Stromal cell of bone marrow (primary cell): ENCODE measurements at places on chromosomes 13 and 19.

GRCh38 chr13:113635048-113635420 is 23.0 kb downstream of the ATP4B start:
- no peak for DNase-seq

- DNase-seq = no peak
These were observed 1812.2 kb downstream of the PCDH9 start for GRCh38 chr13:65417953-65418352.

DNA sequence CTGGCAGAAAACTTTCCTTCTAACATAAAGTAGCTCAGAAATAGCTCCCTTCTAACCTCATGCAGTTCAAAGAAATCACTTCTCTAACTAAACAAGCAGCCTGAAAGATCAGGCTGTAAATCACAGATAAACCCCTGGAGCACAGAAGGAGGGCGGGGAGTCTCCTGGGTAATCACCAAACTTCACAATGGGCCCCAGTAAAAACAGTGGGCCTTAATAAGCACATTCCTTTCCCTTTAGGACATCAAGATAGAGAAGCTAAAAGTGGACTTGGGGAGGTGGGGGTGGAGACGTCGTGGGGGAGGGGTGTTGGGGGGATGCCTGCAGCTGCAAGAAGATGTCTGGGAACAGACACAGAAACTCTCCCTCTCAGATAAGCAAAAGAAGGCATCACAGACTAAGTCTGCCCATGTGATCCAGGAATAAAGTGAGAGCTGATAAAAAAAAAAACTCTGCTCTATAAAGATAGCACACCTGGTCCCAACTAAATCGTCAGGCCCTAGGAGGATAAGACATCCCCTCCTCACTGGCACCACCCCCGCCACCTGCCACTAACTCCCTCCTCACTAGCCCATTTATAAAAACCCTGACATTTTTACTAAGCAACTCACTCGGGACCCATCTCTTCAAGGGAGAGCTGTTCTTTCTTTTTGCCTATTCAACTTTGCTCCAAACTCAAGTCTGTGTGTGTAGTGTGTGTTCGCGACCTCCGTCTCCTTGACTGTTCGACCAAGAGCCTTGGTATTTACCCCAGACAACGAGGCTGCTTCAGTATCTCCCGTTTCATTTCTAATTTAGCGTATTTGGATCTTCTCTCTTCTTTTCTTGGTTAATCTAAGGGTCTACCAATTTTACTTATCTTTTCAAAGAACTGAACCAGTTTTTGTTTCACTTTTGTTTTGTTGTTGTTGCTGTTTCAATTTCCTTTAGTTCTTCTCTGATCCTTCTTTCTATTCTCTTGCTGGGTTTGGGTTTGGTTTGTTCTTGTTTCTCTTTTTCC is 31.7 kb downstream of the DNAJC15 start:
- no peak for DNase-seq

- DNase-seq = peak; percentile 78
These were observed 55.7 kb downstream of the MRPL57 start for GRCh38 chr13:21232196-21232595.

GRCh38 chr13:102443249-102443648 is 41.4 kb upstream of the FGF14 start:
- DNase-seq = no peak

GRCh38 chr19:47107202-47107952 is 6.2 kb downstream of the ZC3H4 start:
- no peak for DNase-seq

- no peak for DNase-seq
These were observed 46.2 kb upstream of the UQCRFS1 start for GRCh38 chr19:29259153-29259552.

- DNase-seq = no peak
These were observed 124.0 kb upstream of the RNF113B start for GRCh38 chr13:98300956-98301641.

DNA sequence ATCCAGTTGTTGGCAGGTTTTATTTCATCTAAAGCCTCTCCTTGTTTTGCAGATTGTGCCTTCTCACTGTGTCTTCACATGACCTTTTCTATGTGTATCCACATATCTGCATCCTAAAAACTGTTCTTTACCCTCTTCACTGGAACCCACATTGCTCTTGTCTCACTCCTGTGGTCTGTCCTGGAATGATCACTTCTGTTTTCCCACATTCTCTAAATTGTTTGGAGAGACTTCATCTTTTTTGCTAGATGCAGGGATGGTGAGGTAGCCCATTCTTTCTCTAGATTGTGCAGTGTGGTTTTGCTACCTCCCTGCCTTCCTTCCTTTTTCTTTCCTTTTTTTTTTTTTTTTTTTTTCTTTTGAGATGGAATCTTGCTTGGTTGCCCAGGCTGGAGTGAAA is 608.6 kb upstream of the MIR17HG start:
- DNase-seq = no peak

- DNase-seq = no peak
These were observed at the start of gene POU2F2 for GRCh38 chr19:42132030-42132628. POU2F2 (minus strand) TSS chr19:42132446; CDS start chr19:42132411, 35 bp downstream.

DNA sequence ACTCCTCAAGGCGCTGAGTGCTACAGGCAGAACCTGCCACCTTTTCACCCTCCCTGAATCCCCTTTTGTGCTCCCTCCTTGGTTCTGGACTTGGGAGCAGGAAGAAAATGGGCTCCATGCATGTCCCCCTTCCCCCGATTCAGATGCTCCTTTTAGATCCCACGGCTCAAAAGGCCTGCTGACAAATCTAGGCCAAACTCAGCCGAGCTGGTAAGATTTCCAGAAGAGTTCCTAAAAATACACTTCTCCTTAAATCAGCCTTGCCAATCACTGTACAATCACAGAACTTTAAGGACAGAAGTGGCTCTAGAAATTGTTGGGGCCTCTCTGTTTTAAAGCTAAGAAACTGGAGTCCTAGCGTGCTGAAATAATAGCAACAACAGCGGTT is 37.3 kb downstream of the MBNL2 start:
- DNase-seq = no peak

GRCh38 chr13:102000764-102001163 is 401.1 kb downstream of the FGF14 start:
- DNase-seq = no peak

- DNase-seq = no peak
These were observed 595 bp downstream of the ZNF440 start for GRCh38 chr19:11814700-11815035.

DNA sequence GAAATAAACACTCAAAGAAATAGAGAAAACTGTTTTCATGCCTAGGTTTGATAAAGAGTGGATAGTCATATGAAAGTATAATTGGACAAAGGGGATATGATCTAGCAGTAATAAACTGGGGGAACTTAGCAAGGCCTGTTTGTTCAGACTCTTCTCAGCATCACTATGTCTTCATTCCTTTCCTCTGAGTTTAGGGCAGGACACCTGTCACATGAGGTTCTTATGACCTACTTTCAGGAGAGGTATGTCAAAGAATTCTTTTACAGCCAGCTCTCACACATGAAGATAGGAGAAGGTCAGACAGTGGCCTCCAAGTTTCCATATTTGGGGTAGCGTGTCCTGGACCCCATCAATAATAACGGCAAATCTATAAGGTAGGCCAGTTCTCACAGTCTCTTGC is 11.4 kb upstream of the RFXAP start:
- DNase-seq = no peak

- DNase-seq = no peak
These were observed 38.0 kb downstream of the FAM124A start for GRCh38 chr13:51260154-51260553.

GRCh38 chr19:50465986-50466705 is 10.2 kb upstream of the EMC10 start:
- DNase-seq = no peak

- no peak for DNase-seq
These were observed 622 bp upstream of the RBM42 start for GRCh38 chr19:35628264-35628564.

GRCh38 chr13:79532576-79532975 is 51.6 kb downstream of the NDFIP2 start:
- no peak for DNase-seq

DNA sequence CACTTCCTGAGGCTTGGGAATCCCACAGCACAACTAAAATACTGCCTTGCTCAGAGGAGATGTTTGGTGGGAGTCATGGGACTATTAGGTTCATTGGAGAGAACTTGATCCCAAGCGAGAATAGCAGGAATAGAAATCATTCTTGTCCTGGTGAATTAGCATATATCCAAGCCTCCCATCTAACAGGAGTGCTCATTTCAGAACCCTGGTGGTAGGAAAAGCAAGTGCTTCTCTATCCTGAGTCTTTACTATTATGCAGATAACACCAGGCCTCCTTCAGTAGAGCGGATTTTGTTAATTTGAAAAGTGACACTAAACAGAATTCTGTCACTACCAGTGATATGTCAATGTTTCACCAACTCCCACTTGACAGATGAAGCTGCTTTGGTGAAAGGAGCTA is 199.5 kb downstream of the ATP8A2 start:
- DNase-seq = no peak

DNA sequence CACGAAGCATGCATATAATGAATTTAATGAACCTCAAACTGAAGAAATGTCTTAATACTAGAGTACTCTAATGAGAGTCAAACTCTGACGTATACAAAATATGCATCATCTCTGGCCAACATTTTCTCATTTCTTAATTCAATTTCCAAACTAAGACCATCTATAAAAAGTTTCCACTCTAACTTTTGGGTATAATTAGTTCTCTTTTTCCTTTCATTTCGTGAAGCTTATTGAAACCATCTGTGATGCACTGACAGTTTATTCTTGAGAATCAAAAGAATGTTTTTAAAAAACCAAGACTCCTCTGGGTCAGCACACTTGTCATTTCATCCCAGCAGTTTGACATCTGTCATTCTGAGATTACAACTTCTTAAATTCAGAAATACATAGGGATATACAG is 90.0 kb downstream of the CAB39L start:
- DNase-seq = no peak

- no peak for DNase-seq
These were observed 27.1 kb downstream of the N4BP2L2 start for GRCh38 chr13:32511482-32511881.

DNA sequence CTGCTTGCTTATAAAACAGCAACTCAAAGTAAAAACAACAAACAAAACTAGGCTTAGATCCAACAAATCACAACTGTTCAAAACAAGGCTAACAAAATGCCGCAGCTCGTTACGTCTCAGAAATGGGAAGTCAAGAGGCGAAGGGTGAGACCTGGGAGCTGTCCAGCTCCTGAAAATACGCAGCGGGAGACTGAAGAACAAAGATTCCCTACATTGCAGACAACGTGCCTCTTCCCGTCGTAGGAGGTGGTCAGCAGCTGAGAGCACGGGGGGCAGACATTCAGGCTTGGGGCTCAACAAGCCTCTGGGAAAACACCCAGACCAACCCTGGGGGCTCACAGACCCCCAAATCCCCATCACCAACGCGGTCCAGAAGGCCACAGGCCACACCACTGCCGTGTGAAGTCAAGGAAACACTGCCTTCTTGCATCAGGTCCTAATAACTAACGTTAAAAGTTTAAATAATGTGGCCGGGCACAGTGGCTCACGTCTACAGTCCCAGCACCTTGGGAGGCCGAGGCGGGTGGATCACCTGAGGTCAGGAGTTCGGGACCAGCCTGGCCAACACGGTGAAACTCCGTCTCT is 13.5 kb downstream of the PLPP2 start:
- no peak for DNase-seq

GRCh38 chr13:106797081-106797640 is 229.2 kb upstream of the ARGLU1 start:
- DNase-seq = no peak
